ENCODE measurements at places on chromosomes 2 and 18. TPM values are rescaled to one million over a fixed set of nuclear protein-coding genes. Genes with fewer than 3 reads are reported as not detected.

CRYGD gene
- not detected for polyA plus RNA-seq

DNA sequence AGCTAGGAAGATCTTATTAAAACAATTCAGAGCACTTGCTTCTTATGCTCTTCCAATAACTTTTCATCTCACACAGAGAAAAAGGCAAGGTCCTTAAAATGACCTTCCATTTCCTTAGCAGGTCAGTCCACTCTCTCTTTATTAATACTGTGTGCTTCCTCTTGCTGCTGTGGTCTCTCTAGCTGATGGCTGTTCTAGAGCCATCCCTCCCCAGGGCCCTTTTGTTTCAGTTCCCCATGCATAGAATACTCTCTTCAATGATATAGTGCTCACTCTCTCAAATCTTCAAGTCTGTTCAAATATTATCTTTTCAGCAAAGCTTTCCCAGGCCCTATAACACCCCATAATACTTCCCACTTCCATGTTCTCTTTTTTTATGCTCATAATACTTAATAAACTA is 469.3 kb downstream of the METTL4 start:
- no peak for DNase-seq

C2orf15 gene
- polyA plus RNA-seq = 2.4 TPM

CAPN14 gene
- not detected for polyA plus RNA-seq

TUBB8B gene
- not detected for polyA plus RNA-seq

- no peak for DNase-seq
These were observed 95.6 kb downstream of the ITGA4 start for GRCh38 chr2:181552808-181553207.

DNA sequence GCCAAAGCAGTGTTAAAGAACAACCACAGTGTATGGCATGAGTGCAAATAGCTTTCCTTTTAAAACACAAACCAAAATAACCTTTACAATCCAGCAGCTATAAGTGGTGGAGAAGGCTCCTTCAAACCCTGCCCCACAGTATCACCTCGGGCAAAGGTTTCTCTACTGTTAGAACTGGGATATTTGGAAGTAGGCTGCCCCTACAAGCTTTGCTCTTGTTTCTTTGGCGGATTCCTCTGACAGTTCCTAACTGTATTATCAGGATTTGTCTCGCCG is 214.8 kb downstream of the ZNF521 start:
- DNase-seq = no peak

DNA sequence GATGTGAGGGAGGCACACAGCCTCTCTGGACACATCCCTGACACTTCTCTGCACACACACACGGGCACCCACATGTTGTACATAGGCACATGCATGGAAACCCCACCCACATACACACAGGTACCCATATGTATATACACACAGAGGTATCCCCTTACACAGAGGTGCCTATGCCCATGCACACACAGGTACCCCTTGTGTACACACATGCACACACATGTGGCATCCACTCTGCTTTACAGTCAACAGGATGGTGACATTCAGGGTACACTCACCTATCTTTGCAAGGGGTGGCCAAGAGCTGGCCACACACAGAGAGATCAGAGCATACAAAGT is 59.5 kb downstream of the FAM168B start:
- DNase-seq = no peak

LOXHD1 gene
- polyA plus RNA-seq = not detected

- DNase-seq = no peak
These were observed 13.5 kb downstream of the PLB1 start for GRCh38 chr2:28509361-28509760.

TNFAIP6 gene
- polyA plus RNA-seq = not detected

ABCA12 gene
- not detected for polyA plus RNA-seq

GRCh38 chr2:102310964-102311640 is at the start of gene IL1RL1:
Gene IL1RL1, plus strand, starts transcription at chr2:102311563. Its CDS starts 26,702 bp downstream, at chr2:102338265.
- no peak for DNase-seq

- no peak for DNase-seq
These were observed 54.8 kb downstream of the GALNT14 start for GRCh38 chr2:31083234-31083993.

DNA sequence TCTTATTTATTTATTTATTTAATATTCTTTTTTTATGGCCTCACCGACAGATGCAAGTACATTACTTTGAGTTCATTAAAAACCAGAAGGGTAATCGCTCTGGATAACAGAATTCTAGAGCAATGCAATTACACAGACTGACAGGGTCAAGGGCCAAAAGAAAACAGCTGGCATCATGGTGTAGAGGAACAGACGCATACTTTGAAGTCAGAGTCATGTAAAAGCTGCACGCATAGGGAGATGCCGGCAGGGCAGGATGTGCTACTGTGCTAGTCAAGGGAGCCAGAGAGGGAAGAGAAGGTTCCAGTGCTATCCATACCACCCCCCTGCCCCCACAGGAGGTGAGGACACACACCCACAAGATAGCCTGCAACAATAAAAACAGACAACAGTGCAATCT is 115.2 kb upstream of the TFCP2L1 start:
- DNase-seq = no peak

SAP130 gene
- polyA plus RNA-seq = 4.4 TPM

GRCh38 chr18:35071819-35072247 is 30.6 kb downstream of the MAPRE2 start:
- no peak for DNase-seq

- DNase-seq = no peak
These were observed 2.4 kb upstream of the KCNF1 start for GRCh38 chr2:10909050-10909995.

RAB27B gene
- polyA plus RNA-seq = 6.3 TPM

Data from immature natural killer cell (primary cell).